ENCODE measurements at places on chromosomes 16 and 17.

DNA sequence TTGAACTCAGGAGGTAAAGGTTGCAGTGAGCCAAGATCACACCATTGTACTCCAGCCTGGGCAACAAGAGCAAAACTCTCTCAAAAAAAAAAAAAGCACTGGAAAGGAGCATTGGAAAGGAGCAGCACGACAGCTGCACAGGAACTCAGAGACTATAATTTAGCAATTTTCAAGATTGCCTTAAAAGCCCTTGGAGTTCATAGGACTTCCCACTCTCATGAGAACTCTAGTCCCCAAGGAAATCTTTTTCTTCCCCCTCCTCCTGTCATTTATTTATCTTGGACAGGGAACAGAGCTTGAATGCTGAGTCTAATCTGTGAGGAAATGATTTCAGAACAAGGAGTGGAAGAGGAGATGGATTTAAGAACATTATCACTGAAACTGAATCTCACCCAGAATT lies 69.0 kb downstream of the PLXDC1 start:
- DNase-seq = no peak

GRCh38 chr16:3025032-3026002 lies 1.5 kb downstream of the THOC6 start:
- no peak for DNase-seq

DNA sequence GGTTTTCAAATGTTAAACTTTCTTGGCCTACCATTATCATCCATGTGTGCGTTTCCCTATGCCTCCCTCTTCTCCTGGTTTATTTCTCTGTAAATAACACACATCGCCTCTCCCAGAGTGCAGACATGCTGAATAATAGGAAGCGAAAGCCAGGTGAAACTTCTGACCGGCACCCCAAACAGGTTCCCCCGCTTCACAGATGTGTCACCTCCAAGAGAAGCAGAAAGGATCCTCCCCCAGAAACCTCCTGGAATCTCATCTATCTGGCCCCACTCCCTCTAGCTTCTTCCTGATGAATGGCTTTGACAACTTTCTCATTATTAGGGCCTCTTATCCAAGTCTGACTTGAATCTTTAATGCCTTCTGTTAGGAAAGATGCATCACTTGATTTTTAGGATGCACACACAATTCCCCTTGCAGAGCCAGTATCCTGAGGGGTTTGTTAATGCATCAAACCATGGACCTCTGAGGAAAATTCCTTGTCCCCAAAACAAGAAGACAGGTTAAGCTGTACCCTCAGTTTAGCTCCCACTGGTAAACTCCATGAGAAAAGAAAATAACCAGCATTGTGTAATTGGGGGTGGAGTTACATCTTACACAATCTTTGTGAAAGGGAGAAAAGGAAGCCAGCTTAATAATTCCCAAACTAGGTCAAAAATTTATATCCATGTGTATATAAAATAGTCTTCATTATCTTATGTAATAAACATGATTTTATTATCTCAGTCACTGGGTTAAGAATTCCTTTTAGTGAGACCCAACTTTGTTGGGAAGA lies 20.1 kb upstream of the HYDIN start:
- no peak for DNase-seq

DNA sequence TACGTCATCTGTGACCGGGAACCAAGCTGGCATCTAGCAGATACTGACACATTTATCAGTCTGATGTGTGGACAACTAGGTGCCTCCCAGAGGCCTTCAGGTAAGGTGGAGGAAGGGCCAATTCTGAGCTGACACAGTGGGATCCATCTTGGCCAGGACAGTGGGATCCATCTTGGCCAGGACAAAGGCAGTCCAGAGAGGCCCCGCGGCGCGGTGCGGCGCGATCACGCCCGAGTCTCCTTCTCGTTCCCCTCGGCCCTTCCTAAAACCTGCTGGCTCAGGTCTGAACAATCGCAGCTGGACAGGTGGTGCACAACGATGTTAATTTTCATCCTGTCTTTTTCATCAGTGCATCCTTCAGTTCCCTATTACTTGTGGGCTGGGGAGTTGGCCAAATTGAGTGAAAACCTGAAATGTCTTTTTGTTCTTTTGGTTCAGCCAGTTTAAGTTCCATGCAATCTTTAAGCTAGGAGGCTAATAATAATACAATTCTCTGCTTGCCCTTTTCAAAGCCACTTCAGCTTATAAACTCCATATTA lies 486 bp upstream of the WSB1 start:
- no peak for DNase-seq

- no peak for DNase-seq
These were observed 3.1 kb downstream of the RAB11FIP4 start for GRCh38 chr17:31394544-31394943.

GRCh38 chr17:77322514-77323412 lies 182.0 kb downstream of the SEC14L1 start:
- DNase-seq = no peak

GRCh38 chr17:55664287-55664686 lies 58.4 kb downstream of the TMEM100 start:
- DNase-seq = no peak

- no peak for DNase-seq
These were observed 38.1 kb downstream of the ACSF3 start for GRCh38 chr16:89131783-89132182.

- no peak for DNase-seq
These were observed 6.7 kb downstream of the GRIN2C start for GRCh38 chr17:74853048-74853397.

GRCh38 chr16:69787883-69788282 lies 25.8 kb downstream of the WWP2 start:
- no peak for DNase-seq

GRCh38 chr16:79339863-79340262 lies 260.7 kb downstream of the MAF start:
- no peak for DNase-seq

- DNase-seq = no peak
These were observed 154.1 kb downstream of the SOCS1 start for GRCh38 chr16:11101695-11102522.

DNA sequence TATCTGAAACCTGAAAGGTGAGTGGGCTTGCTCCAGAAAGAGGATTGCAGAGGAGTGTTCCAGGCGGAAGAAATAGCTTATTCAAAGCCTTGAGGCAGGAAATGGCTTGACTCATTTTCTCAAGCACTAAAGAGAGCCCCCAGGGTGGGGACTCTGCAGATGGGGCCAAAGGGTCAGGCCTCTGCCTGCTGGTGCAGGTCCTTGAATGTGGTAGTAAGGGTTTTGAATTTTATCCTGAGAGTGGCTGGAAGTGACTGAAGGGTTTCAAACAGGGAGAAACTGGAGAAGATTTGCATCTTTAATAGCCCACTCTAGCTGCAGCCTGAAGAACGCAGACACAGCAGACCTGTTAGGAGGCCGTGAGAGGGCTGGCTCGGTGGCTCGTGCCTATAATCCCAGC lies 144.4 kb downstream of the CCT6B start:
- DNase-seq = no peak

- no peak for DNase-seq
These were observed 474.6 kb downstream of the PMP22 start for GRCh38 chr17:14790521-14790920.

- no peak for DNase-seq
These were observed 53.9 kb upstream of the TMC5 start for GRCh38 chr16:19363740-19364139.

- no peak for DNase-seq
These were observed 25.4 kb downstream of the PLA2G10 start for GRCh38 chr16:14668556-14669223.

DNA sequence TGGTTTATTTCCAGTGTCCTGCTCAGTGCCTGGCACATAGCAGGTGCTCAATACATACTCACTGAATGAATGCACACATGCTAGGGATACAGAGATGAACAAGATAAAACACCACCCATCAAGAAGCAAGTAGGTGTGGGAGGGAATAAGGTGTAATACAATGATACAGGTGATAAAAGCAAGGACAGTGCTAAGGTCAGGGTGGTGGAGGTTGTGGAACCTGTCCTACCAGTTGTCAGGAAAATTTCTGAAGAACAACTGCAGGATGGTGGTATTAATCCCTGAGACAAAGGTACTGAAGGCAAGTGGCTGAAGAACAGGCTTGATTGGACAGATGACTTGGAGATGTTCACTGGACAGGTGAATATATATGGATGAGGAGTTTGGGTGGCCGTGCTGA lies 1.8 kb downstream of the KNOP1 start:
- no peak for DNase-seq

DNA sequence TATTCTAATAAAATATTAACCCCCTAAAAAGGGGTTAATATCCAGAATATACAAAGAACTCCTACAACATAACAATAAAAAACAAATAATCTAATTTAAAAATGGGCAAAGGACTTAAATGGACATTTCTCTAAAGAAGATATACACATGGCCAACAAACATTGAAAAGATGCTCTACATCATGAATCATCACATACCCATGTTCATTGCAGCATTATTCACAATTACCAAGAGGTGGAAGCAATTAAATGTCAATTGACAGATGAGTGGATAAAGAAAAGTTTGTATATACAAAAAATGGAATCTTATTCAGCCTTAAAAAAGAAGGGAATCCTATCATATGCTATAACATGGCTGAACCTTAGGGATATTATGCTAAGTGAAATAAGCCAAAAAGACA lies 36.8 kb downstream of the CPD start:
- no peak for DNase-seq

DNA sequence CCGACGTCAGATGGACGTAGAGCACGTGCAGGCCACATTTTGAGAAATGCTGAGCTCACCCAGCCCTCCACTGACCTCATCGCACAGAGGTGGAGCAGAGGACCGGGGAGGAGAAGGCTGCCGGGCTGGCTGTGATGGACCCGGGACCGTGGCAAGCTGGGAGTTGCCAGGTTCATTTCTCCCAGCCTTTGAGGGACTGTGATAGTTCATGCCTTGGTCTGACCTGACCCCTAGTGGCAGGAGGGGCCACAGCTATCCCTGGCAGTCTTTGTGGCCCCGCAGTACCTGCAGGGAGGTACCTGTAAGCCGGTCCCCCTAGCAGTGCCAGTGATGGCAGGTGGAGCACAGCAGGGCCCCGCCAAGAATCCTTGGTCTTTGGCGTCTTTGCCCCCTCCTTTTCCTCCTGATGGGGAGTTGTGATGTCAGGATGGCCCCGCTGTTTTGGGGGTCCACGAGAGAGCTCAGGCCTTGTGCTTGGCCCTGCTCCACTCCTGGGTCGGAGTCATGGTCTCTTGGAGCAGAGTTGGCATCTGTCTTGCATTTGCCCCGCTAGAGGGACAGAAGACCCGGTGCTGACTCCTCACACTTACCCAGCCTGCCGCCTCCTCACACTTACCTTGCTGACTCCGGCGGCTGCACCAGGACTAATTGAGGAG lies 50.4 kb downstream of the OR1D5 start:
- no peak for DNase-seq

- DNase-seq = no peak
These were observed 208.9 kb upstream of the CHMP6 start for GRCh38 chr17:80782536-80783427.

DNA sequence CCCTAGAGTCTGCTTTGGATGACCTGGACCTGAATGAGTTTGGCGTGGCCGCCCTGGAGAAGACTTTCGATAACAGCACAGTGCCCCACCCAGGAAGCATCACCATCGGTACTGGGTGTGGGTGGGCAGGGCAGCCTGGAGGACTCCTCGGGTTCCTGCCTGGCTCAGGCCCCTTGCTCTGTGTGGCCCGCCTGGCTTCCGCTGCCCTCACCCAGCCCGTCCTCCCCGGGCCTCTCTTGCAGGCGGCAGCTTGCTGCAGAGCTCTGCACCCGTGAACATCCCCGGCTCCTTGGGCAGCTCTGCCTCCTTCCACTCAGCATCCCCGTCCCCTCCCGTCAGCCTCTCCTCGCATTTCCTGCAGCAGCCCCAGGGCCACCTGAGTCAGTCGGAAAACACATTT lies 24.5 kb downstream of the UNC13D start:
- no peak for DNase-seq

- no peak for DNase-seq
These were observed 913 bp upstream of the PRR14 start for GRCh38 chr16:30649725-30650368.

GRCh38 chr17:56432443-56432842 lies 161.1 kb upstream of the NOG start:
- DNase-seq = no peak

DNA sequence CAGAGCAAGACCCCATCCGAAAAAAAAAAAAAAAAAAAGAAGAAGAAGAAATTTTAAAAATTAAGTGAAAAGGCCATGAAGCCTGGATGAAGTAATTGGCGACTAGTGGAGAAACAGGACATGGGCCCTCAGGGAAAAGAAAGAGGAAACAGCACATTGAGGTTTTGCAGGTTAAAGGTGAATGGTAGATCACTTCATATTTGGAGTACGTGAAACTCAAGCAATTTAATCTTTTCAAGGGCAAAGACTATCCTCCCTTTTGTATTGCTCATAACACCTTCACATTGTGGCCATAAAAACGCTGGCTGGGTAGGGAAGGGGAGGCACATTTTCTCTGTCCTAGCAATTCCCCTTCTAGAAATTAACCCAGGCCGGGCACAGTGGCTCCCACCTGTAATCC lies 53.1 kb downstream of the LITAF start:
- no peak for DNase-seq

DNA sequence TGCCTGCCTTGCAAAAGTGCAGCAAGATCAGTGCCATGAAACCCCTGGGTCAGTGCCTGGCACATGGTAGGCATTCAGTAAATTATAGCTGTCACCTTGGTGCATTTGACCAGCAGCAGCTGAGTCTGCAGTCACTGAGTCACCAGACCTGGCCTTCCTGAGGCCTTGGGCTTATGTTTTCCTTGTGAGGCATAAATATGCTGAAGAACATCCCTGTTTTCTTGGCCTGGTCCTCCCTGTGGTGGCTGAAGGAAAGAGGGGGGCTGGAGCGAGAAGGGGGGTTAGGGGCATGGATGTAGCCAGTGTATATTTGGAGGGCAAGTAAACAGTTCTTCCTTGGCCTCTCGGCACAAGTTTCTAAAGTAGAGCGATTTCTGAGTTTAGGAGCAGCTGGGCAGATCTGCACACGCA lies 26.5 kb downstream of the EPN2 start:
- no peak for DNase-seq

DNA sequence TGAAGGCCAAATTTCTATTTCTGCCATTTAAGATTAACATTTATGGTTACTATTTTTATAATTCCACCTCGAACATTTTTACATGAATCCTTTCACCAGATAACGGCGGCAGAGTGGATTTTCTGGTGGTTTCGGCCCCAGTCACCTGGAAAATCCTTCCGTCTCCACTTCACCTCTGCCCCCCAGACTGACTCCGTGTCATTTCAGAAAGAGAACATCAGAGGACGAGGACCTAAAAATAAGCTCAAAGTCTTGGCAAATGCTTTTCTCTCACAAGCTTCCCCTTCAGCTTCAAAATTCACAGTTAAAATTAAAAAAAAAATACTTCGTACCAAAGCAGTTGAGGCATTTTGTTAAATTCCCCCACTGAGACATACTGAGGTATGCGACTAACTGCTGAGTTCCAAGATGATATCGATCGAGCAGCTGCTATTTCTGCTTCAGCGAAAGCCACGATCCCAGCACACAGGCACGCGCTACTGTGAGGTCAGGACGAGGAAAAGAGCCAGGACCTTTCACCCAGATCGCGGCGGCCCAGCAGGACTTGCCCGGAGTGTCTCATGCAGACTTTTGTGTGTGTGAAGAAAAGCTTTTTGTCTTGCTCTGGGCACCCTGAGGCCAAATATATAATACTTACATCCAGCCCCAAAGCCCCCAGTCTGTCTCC lies 36.8 kb downstream of the ASPA start:
- no peak for DNase-seq

- no peak for DNase-seq
These were observed 43.7 kb downstream of the RND2 start for GRCh38 chr17:43068570-43069367.
